Testis (tissue), 5 donors: ENCODE measurements at places on chromosomes 4 and X.

DNA sequence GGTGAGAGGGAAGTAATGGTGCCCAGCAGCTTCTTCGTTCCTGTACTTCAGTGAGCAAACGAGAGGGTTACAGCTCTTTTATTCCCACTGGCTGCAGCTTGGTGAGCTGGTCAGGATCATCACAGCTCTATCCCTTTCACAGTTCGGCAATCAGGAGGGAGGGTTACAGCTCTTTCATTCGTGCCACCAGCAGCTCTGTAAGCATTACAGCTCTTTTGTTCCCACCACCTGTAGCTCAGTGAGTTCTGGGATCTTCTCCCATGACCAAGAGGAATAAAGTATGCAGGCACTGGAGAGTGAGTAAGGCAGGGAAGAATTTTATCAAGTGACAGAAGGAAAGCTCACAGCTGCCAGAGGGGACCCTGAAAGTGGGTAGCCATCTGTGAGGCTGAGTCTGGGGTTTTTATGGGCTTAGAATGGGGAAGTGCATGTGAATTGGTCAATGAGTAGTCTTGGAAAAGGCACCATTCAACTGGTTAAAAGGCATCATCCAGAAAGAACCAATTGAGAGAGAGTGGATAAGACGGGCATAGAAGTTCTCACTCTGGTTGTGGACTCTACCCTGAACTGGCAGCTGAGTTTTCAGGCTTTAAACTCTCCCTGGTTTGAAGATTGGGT, 123.7 kb downstream of the COX18 start:
- DNase-seq, result no peak

DNA sequence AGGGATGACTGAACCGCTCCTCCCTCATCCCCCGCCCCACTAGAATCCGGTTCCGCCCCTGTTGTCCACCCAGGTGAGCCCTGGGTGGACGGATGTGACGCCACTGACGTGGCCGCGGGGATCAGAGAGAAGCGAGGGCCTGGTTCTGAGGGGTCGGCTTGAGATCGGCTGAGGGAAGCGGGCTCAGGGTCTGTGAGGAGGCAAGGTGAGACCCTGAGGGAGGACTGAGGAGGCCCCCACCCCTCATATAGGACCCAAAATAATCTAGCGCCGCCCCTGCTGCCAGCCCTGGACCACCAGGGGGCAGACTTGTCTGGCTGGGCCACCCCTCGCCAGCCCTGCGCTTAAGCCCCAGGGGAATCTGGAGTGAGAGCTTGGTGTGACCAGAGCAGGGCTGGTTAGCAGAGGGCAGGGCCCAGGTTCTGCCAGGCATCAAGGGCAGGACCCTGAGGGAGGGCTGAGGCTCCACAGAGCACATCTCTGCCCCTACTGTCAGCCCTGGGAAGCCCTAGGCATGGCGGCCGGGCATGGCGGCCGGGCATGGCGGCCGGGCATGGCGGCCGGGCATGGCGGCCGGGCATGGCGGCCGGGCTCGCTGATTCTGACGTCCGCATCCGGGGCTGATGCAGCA, at the start of gene MAGEA8:
MAGEA8 (plus strand) TSS at position 103 of the 631 bp plus-strand sequence. CDS start 3,090 bp downstream, outside the sequence.
- DNase-seq, result peak; percentile 14

DNA sequence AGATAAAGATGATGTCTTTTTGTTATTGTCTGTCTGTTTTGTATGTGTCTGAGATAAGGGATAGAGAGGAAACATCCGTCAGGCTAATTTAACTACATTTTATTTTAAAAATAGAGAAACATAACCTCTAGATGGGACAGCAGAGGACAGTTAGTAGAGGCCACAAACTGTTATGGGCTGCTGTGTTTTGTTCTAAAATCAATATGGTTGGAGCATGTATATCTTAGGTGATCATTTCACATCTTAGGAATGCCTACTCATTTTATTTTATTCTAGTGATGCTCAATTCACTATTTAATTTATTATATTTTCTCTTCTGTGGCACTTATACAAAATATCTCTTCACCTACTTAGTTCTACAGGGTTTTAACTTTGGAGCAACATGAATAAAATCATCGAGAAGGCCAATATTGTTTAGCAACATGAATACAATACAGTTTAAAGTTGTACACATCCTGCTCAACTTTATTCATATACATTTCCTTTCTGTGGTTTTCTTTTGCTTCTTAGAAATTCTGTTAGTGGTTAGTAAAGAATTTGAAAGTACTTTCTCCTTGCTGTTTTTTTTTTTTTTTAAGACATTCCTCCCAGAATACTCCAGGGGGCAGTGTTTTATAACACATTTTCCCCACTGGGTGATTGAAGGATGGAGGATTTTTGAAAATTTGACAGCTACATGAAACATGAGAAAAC, 392.9 kb downstream of the UNC5C start:
- DNase-seq, result no peak

GRCh38 chrX:15913146-15913545, 58.5 kb upstream of the AP1S2 start:
- no peak for DNase-seq

GRCh38 chr4:48634688-48635308, 144.7 kb downstream of the ZAR1 start:
- no peak for DNase-seq

DNA sequence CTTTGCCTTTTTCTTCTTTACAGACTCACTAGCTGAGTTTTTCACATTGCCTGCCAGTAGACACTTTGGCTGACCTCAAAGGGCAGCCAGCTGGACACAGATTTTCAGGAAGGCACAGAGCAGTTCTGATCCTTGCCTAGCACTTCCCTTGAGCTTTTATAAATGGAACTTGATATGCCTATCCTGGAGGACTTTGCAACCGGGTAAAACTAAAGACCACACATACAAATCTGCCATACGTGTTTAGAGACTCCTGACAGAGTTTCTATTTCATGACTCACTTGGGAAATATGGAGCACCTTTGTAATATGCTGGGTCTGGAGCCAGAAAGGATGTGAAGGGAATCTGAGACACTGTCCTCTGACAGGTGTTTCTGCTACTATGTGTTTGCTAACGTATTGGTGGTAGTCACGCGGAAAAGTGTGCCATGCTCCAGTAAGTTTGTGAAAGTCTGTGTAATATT, 56.7 kb upstream of the RASSF6 start:
- DNase-seq, result peak; percentile 23

- DNase-seq, result no peak
These were observed 44.8 kb downstream of the CLCN3 start for GRCh38 chr4:169665046-169665737.

DNA sequence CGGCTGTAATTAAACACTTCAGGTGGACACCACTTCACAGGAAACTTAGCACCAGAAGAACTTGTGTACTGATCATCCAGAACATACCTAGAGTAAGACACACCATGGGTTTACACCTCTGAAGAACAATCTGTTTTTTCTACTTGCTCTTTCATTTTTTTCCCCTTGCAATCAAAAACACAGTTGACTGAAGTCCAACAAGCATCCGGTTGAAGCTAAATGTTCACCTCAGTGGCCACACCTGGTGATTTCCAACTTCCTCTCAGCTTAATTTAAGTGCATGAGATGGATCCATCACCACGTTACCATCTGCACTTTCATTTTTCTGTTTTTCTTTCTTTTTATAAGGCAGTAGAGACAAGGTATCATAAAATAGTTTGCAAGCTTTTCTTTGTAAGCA, 4.9 kb upstream of the TXK start:
- DNase-seq, result no peak

DNA sequence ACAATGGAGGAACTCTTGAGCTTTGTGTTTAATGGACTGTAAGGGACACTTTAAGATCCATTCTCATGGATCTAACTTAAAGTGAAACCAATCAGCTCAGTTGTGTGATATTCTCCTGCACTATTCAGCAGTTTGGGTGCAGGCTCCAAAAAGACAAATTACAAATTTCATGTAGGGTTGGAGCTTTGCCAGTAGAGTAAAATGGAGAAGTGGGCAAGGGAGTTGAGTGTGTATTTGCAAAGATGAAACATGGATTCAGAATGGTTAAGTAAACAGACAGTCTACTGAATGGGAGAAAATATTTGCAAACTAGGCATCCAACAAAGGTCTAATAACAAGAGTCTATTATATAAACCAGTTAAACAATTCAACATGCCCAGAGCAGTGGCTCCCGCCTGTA, 21.2 kb upstream of the MID2 start:
- no peak for DNase-seq

- DNase-seq, result no peak
These were observed 631.5 kb downstream of the RAB28 start for GRCh38 chr4:12852338-12853307.

- no peak for DNase-seq
These were observed 7.6 kb upstream of the BST1 start for GRCh38 chr4:15695240-15695699.

DNA sequence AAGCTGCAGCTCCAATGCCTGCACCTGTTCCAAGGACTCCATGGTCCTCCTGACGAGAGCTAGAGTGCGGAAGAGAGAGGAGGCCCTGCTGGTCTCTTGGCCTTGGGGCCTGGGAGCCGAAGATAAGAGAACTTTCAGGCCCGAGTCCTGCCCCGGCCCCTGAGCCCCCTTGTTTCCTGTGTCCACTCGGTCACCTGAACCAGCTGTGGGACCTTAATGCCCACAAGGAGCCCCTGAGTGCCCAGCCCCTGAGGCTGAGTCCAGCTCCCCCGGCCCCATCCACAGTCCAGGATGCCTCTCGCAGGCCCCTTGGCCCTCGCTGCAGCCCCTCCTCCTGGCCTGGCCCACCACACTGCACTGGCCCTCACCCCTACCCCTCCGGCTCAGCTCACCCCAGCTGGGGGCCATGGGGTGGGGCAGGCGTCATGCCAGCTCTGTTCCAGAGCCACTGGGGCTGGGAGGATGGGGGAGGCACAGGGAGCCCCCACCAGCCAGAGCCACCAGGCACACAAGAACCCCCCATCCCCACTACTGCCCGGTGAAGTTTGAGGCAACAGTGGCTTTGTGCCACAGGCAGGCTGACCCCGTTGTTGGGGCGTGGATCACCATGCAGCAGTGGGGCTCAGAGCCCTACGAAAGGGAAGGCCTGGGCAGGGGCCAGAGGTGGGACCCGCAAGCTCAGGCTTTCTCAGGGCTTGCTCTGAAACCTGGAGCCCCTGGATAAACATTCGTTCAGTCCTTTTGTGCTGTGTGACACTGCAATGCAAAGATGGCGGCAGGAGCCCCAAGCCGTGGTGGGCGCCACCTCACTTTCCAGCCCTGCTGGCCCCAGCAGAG, 14.1 kb downstream of the NAT8L start:
- DNase-seq, result no peak

DNA sequence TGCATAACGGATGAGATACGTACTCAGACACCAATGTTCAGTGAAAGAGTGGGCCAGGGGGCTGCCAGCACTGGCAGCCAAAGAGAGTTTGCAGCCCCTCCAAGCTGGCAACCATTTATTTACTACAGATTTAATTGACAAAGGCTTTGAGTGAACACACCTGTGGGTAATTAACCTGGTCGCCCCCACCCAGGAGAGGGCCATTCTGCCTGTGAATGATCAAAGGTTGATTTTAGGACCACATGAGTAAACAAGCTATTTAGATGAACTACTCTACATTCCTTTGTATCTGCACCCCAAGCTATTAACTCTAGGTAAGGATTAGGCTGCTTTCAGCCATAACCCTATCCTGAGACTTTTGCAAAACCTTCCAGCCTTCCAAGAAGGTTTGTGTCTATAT, 55.0 kb downstream of the RBM46 start:
- no peak for DNase-seq
